ENCODE measurements at places on chromosomes 11 and 22. TPM values are rescaled to one million over a fixed set of nuclear protein-coding genes. Genes with fewer than 3 reads are reported as not detected.

DNA sequence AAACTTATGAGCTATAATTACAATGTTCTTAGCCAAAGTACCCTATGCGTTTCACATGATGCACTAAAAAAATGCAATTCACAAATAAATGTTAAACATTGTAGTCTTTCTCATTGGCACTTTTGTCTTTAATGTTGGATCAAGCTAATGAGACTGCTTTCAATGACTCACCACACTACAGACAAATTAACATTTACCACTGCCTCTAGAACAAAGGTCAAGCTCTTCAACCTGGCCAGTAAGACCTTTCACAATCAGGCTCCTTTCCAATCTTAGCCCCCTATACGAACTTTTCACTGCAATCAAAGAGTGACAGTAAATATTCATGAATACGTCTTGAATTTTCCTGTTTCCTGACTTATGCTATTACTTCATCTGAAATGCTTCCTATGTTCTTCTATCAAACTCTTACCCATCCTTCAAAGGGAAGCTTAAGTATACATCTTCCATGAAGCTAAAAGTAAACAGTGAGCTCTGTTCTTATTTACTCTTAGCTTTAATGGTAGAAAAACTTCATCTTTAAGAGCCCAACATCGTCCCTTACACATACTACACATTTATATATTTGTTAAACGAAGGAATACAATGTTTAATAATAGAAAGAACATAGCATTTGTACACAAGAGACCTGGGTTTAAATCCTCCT is 326.6 kb upstream of the PITPNB start:
- DNase-seq: no peak

DNA sequence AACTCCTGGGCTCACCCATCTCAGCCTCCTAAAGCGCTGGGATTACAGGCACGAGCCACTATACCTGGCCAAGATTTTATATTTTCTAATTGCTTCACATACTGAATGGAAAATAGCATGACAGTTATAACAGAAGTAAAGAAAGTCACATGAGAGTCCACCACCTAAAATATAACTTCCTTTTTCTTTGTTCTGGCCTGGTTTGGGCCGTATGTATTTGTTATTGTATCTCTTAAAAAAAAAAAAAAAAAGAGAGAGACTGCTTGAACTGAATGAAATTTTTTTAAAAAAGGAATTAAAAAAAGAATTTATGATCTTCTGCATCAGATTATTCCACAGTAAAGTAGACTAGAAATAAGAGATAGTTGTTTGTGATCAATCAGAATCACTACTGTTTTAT is 86.0 kb upstream of the GRIK4 start:
- no peak for DNase-seq

Gene KCNE3
- total RNA-seq: 71.8 TPM

Gene BBOX1
- 26.2 TPM for total RNA-seq

- no peak for DNase-seq
These were observed 90.2 kb upstream of the LIN7C start for GRCh38 chr11:27596802-27597201.

DNA sequence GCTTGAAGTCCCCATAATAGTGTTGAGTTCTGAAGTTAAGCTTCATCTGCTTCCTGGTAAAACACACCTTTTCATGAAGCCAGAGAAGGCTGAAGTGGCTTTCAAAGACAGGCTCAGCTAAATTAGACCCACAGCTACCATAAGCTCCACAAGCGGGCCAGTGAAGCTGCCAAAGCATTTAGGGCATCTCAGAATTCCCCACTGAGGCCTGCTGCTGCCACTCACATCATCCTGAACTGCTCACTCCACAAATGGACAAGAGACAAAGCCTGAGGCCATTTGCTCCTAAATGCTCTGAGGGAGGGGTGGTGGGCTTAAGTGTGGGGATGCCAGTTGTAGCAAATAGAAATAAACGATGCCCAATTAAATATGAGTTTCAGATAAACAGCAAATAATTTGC is 14.6 kb downstream of the CCDC83 start:
- DNase-seq: no peak
